ENCODE measurements at places on chromosomes 4 and X. TPM values are rescaled to one million over a fixed set of nuclear protein-coding genes. Genes with fewer than 3 reads are reported as not detected.

DNA sequence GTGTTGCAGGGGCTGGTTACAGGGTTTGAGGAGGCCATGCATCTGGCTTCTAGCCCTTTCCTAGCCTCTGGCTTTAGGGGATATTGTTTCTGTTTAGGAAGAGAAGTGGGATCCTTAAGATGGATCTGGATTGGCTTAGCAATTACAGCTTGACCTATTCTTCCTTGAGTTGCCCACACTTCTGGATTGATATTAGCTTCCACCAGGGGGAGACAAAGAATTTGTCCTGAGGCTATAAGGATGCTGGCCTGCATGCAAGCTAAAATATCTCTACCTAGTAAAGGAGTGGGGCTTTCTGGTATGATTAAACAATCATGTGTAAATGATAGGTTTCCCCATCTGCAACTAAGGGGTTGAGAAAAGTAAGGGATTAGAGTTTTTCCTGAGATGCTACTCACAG lies 117.2 kb downstream of the TEX13C start:
- no peaks in the 10 kb centered on the region for H3K27me3 ChIP-seq
- DNase-seq, result peak; percentile 50
- H3K4me1 ChIP-seq, result no peaks in the 10 kb centered on the region
- no peaks in the 10 kb centered on the region for H3K36me3 ChIP-seq

MAB21L2 gene
- total RNA-seq, result not detected

SHOX gene
- total RNA-seq, result not detected

PROM1 gene
- total RNA-seq, result 66.6 TPM

DNA sequence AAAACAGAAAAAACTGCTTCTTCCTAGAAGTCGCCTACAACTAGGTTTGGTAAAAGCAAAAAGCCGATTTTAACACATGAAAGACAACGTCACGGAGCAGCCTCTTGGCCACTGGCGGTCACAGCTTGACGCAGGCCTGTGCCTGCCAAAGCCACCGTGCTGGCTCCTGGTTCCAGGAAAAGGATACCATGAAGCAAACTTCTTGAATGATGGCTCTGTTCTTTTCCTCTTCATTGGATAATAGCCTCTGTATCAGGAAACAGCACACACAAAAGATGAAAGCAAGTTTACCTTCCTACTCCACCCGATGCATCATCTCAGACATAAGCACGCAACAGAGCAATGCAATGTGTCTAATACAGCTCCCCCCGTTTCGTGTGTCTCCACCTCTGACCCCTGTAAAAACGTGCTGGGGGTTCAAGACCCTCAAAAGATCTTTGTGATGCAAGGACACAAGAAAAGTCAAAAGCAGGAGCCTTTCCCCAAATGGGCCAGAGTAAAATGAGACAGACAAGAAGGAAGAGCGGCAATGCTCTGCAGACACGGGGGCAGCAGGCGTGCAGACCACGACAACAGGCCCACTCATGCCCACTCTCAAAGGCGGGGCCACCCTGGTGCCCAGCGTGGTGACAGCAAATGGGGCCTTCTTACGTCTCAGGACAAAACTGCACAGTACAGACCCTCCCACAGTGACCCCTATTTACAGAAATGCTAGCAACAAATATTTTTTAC lies 19.4 kb downstream of the GAK start:
- no peak overlapping the region for H3K27ac ChIP-seq
- no peak overlapping the region for H3K4me3 ChIP-seq
- H3K36me3 ChIP-seq, result no peaks in the 10 kb centered on the region
- no peaks in the 10 kb centered on the region for H3K4me1 ChIP-seq

GRCh38 chr4:37891260-37892159 lies 626 bp downstream of the TBC1D1 start:
- H3K36me3 ChIP-seq, result no peaks in the 10 kb centered on the region
- peaks cover 54% of the 10 kb centered on the region for H3K27me3 ChIP-seq
- H3K4me3 ChIP-seq, result peak overlapping the region; percentile 85
- no peak overlapping the region for H3K27ac ChIP-seq
- H3K4me1 ChIP-seq, result peaks cover 9% of the 10 kb centered on the region

DNA sequence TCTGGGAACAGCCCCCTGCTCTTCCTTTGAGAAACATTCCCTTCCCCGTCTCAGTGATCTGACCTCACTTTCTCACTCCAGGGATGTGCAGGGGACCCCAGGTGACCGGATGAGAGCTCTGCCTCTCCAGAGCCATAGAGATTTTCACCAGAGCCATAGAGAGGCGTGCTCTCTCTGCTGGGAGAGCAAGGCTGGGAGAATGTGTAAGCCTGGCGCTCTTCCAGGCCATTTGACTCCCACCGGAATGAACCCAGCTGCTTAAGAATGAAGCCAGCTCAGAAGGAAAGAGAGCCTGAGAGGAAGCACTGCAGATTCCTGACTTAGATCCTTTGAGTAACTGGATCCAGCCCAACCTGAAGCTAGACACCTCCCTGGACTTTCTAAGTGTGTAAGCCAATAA lies 106.4 kb downstream of the DHX15 start:
- DNase-seq, result peak; percentile 42
- peaks cover 30% of the 10 kb centered on the region for H3K4me1 ChIP-seq
- H3K27me3 ChIP-seq, result no peaks in the 10 kb centered on the region
- H3K27ac ChIP-seq, result peak overlapping the region; percentile 33

DNA sequence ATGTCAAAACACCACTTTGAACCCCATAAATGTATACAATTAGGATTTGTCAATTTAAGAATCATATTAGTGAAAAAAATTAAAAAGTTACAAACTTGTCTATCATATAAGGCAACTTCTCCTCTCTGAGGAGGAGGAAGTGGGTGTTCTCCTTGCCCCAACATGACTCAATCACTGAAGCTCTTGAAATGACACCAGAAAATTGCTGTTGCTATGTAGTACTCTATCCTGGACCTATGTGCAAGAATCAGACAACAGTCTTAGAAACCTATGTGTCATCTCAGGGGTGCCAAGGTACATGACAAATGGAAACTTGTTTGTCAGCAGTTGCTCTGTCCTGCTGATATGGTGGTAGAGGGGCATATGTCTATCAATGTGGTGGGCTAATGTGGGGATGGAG lies 47.7 kb downstream of the HMGB3 start:
- no peak for DNase-seq
- no peak overlapping the region for H3K27ac ChIP-seq
- no peaks in the 10 kb centered on the region for H3K36me3 ChIP-seq
- H3K4me3 ChIP-seq, result no peak overlapping the region
- no peaks in the 10 kb centered on the region for H3K4me1 ChIP-seq

DNA sequence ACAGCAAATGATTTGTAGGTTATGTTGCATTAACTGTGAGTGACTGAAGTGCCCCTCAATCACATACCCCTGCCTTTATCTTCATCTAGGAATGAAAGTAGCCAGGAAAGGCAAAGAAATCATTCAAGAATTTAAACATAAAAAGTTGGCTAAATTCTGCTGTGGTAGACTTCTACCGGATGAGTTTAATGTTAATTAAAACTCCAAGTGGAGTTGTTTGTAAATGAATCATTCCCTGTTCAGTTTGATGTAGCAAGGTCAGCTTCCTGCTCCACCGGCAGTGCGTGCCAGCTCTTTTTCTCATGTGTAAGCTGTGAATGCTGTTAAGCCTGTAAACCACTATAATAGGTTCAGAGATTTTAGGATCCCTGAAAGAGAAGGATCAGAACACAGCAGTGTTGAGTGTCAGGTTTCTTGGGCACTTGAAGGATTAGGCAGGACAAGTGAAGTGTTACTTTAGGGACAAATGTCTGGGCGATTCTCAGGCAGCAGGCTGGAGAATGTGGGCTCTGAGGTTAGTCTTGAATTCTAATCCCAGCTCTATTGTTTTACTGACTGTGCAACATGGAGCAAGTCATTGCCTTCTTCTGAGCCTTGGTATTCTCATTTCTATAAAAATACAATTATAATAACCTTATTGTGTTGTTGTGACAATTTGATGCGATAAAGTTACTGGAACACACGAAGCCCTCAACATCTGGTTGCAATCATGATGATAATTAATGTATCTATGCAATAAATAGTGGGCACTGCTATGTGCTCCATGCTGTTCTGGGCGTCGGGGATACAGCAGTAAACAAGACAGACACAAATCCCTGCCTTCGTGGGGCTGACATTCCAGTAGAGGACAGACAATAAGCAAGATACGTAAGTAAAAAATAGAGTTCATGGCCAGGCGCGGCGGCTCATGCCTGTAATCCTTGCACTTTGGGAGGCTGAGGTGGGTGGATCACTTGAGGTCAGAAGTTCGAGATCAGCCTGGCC lies 112.0 kb downstream of the SHROOM3 start:
- 0 out of 2 replicates have a peak overlapping the region, but pooled peaks have one; percentile 7 for H3K27ac ChIP-seq
- H3K4me3 ChIP-seq, result no peak overlapping the region
- H3K4me1 ChIP-seq, result peaks cover 36% of the 10 kb centered on the region
- H3K36me3 ChIP-seq, result no peaks in the 10 kb centered on the region
- H3K27me3 ChIP-seq, result no peaks in the 10 kb centered on the region
- DNase-seq, result no peak

- H3K4me3 ChIP-seq, result no peak overlapping the region
- DNase-seq, result no peak
- H3K27ac ChIP-seq, result no peak overlapping the region
- no peaks in the 10 kb centered on the region for H3K27me3 ChIP-seq
- no peaks in the 10 kb centered on the region for H3K36me3 ChIP-seq
These were observed 27.6 kb downstream of the CLCN5 start for GRCh38 chrX:49949961-49950360.

PLP1 gene
- 49.9 TPM for total RNA-seq

DNA sequence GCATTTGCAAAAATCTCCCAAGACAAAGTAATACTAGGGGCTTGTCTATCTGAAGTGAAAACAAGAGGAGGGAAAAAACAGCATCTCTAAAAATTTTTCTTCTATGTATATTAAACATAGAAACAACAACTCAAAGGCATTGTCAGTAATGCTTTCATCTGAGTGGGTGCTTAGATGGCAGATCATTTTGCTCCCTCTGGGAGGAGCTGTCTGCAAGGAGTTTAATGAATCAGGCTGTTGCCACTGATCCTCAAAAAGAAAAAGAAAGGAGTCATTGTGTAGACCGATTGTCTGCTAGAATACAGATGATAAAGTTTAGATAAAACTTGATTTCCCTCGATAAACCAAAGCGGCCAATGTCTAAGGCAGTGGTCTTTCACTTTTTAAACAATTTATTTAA lies 49.7 kb upstream of the KLHL8 start:
- H3K27me3 ChIP-seq, result no peaks in the 10 kb centered on the region
- H3K27ac ChIP-seq, result no peak overlapping the region
- H3K36me3 ChIP-seq, result no peaks in the 10 kb centered on the region
- H3K4me3 ChIP-seq, result no peak overlapping the region

GRCh38 chrX:6734844-6735634 lies 200.1 kb upstream of the VCX3A start:
- DNase-seq, result no peak
- H3K4me3 ChIP-seq, result no peak overlapping the region
- no peaks in the 10 kb centered on the region for H3K27me3 ChIP-seq
- H3K36me3 ChIP-seq, result no peaks in the 10 kb centered on the region

- H3K4me3 ChIP-seq, result no peak overlapping the region
- DNase-seq, result no peak
- H3K4me1 ChIP-seq, result no peaks in the 10 kb centered on the region
- no peak overlapping the region for H3K27ac ChIP-seq
- H3K36me3 ChIP-seq, result no peaks in the 10 kb centered on the region
These were observed 73.4 kb downstream of the FRMPD3 start for GRCh38 chrX:107522901-107523300.

DCAF12L2 gene
- total RNA-seq, result 1.9 TPM

DNA sequence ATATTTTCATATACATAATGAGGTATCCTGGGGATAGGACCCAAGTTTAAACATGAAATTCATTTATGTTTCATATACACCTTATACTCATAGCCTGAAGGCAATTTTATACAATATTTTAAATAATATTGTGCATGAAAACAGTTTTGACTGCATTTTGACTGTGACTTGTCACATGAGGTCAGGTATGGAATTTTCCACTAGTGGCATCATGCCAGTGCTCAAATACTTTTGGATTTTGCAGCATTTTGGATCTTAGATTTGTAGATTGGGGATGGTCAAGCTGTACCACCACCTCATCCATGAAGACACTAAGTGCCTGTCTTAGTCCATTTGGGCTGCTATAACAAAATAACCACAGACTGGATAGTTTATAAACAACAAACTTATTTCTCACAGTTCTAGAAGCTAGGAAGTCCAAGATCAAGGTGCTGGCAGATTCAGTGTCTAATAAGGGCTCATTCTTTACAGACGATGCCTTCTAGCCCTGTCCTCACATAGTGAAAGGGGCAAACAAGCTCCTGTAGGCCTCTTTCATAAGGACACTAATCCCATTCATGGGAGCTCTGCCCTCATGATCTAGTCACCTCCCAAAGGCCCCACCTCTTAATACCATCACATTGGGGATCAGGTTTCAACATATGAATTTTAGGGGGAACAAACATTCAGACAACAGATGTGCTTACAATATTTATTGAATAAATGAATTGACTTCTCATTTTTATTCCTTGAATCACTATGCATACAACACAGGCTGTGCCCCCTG lies 9.4 kb downstream of the NUDT6 start:
- DNase-seq, result no peak
- H3K4me3 ChIP-seq, result no peak overlapping the region
- H3K27ac ChIP-seq, result no peak overlapping the region

SASH3 gene
- not detected for total RNA-seq

- peaks cover 13% of the 10 kb centered on the region for H3K4me1 ChIP-seq
- H3K36me3 ChIP-seq, result no peaks in the 10 kb centered on the region
- no peak for DNase-seq
These were observed 2073.8 kb upstream of the TENM3 start for GRCh38 chr4:180169394-180169793.

PAGE1 gene
- total RNA-seq, result not detected

DNA sequence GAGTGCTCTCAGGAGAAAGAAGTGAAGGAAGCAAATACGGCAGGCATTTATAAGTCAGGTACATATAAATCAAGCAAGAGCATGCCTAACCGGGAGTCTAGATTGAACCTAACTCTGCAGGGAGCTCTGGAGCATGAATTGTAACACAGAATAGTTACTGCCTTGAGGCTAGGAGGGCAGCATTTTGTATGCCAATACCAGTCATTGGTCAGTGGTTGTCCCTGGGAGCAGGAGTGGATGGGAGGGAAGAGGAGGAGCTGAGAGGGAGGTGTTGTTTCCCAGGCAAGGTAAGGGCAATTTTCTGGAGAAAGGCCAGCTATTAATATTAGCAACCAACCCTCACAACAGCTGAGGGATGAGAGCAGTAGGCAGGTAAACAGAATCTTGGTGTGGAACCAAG lies 224.7 kb upstream of the DCAF8L1 start:
- no peak overlapping the region for H3K27ac ChIP-seq
- H3K4me1 ChIP-seq, result peaks cover 7% of the 10 kb centered on the region
- no peaks in the 10 kb centered on the region for H3K27me3 ChIP-seq
- no peaks in the 10 kb centered on the region for H3K36me3 ChIP-seq
- peak; percentile 2 for DNase-seq
- H3K4me3 ChIP-seq, result peak overlapping the region; percentile 37

GRCh38 chr4:70365479-70365878 lies 4.9 kb downstream of the SMR3A start:
- no peak for DNase-seq
- H3K27me3 ChIP-seq, result no peaks in the 10 kb centered on the region
- no peak overlapping the region for H3K4me3 ChIP-seq
- no peak overlapping the region for H3K27ac ChIP-seq

DNA sequence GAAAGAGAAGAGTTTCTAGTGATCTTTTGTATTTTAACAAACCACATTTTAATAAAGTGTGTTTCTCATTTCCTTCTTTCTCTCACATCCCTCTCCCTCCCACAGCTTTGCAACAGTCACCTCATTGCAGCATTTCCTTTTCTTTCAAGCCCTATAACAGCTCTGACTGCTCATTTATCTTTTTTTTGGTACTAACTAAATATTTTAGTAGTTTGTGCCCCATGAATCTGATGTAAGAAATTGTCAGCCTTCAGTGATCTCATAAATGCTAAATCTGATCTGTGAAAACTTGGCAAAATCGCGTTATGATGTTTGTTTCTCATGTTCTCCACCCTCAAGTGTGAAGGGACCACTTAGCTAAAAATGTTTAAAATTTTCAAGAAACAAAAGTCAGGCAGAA lies 258.5 kb upstream of the SLIT2 start:
- no peaks in the 10 kb centered on the region for H3K4me1 ChIP-seq
- no peaks in the 10 kb centered on the region for H3K36me3 ChIP-seq
- no peak overlapping the region for H3K27ac ChIP-seq
- H3K4me3 ChIP-seq, result no peak overlapping the region
- no peaks in the 10 kb centered on the region for H3K27me3 ChIP-seq
